ENCODE measurements at places on chromosomes 1 and 21.
A peak's percentile ranks its signal among the peaks of the same experiment; 100 is the strongest.

DNA sequence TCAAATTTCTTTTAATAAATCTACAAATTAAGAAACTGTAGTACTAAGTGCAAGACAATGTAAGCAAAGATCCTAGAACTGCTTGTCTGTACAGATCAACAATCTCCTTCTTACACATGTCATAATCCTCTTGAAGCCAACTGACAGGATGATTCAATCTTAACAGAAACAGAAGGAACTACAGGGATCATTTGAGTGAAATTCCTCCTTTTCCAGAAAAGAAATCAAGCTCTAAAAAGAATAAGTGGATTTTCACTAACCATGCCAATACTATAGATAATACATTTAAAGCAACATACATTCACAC is 53.2 kb downstream of the RAB3GAP2 start:
- DNase-seq, result no peak

GRCh38 chr1:79638382-79638781 is 631.9 kb upstream of the ADGRL4 start:
- DNase-seq, result no peak

GRCh38 chr1:50780797-50781196 is 179.3 kb downstream of the FAF1 start:
- DNase-seq, result no peak

- DNase-seq, result peak; percentile 81
These were observed 17.1 kb upstream of the PROK1 start for GRCh38 chr1:110433803-110434202.

DNA sequence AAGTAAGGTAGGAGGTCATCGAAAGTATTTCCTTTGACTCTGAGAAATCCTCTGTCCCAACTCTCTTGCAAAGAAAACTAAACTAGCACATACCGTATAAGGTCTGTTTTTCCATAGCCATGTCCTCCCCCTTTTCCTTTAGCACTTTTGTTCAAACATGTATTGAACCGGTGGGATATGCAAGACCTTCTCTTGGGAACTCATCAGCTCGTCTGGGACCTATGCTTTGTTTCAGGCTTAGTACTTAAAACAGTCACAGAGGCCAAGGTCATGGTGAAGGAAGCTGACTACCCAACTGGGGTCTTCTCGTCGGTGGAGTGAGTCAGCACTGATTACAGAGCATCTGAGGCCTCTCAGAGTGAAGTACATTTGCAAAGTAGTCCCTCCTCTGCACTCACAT is 185.0 kb downstream of the ZBTB18 start:
- DNase-seq, result no peak

Measured in Caco-2 (cell line).